ENCODE measurements at places on chromosomes 4 and X. TPM values are rescaled to one million over a fixed set of nuclear protein-coding genes. Genes with fewer than 3 reads are reported as not detected.

Gene PRKX
- total RNA-seq: 15.5 TPM

Gene NAA11
- total RNA-seq: not detected

Gene RPL10
- 5,163 TPM for total RNA-seq

Gene GLOD5
- total RNA-seq: not detected

Gene TIMM17B
- 76.9 TPM for total RNA-seq

Gene ETDA
- total RNA-seq: not detected
